ENCODE measurements at places on chromosomes 2 and 18. TPM values are rescaled to one million over a fixed set of nuclear protein-coding genes. Genes with fewer than 3 reads are reported as not detected.
A peak's percentile ranks its signal among the peaks of the same experiment; 100 is the strongest.

DNA sequence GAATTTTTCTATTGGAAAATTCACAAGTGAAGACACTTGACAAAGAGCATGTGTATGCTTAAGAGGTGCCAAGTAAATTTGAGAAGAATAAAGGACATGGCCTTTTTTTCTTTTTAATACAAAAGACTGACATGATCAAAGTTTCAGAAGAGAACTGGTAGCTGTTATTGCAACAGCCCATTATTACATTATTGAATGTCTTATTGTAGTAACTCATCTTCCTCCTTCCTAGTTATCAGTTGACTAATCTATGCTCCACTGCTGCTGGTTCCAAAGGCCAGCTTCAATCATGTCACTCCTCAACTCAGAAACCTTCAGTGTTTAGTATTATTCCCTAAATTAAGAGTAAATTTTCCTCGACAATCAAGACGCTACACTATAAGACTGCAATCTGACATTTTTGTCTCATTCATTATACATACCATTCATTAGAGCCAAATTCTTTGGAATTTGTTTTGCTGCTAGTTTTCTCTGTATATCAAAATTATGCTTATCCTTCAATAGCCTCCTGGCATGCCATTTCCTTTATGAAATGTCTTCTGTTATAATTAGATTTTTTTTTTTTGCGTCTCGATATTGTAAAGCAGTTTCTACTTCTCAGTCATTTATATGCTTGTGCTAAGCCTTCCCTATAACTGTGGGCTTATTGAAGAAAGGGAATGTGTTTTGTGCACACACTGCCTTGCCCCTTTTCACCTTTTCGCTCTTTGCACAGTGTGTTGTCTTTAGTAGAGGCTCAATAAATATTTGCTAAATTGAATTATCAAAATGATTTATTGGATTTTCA, 27.9 kb downstream of the ITGA4 start:
- DNase-seq, result no peak
- no peak overlapping the region for H3K4me3 ChIP-seq
- peaks cover 90% of the 10 kb centered on the region for H3K36me3 ChIP-seq
- H3K27me3 ChIP-seq, result no peaks in the 10 kb centered on the region
- no peaks in the 10 kb centered on the region for H3K4me1 ChIP-seq

DNA sequence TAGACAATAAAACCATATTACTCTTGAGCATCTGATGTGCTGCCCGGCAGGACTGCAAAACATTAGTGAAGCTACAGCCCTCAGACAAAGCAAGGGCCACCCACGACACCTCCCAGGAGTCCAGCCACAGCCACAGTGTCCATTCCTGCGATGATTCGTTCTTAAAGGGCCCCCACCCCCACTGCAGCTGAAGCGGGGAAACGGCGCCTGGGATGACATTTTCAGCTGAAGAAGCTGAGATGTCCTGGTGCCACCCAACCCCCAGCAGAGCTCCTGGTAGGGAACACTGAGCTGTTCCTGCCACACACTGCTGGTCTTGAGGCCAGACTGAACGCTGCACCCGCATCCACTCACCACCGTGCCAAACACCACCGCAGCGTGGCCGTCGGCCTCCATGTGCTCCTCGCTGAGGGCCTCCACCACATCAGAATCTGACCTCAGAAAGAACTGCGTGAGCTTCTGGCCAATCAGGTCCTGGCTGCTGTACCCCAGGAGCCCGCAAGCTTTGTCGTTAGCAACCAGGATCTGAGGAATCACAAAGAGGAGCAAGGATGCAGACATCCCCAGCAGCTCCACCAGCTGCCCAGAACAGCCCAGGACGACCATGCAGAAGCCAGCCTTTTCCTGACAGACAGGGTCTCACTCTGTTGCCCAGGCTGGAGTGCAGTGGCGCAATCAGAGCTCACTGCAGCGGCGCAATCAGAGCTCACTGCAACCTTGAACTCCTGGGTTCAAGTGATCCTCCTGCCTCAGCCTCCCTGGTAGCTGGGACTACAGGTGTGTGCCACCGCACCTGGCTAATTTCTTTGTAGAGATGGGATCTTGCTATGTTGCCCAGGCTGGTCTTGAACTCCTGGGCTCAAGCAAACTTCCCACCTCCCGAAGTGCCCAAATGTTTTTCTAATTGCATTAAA, 9.5 kb downstream of the PASK start:
- no peaks in the 10 kb centered on the region for H3K27me3 ChIP-seq
- H3K27ac ChIP-seq, result no peak overlapping the region
- peaks cover 8% of the 10 kb centered on the region for H3K4me1 ChIP-seq
- DNase-seq, result no peak
- no peak overlapping the region for H3K4me3 ChIP-seq

DNA sequence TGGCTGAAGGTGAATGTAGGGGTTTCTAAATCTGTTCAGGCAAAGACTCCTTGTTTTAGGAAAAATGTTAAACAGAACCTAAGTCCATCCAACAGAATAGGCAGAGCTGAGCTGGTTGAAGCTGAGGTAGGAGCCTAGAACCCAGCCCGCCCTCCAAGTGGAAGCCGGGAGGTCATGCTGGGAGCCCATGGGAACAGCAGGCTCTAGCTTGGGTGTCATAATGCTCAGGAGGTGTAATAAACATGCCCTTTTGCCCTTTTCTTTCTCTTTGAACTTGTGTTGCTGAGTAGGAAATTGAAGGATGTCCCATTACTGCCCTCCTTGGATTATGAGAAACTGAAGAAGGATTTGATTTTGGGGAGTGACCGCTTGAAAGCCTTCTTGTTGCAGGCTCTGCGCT, 60.3 kb downstream of the ARMC9 start:
- DNase-seq, result no peak
- no peaks in the 10 kb centered on the region for H3K4me1 ChIP-seq
- no peak overlapping the region for H3K4me3 ChIP-seq

GRCh38 chr2:235447210-235447609, 46.6 kb upstream of the AGAP1 start:
- H3K27ac ChIP-seq, result no peak overlapping the region
- H3K4me1 ChIP-seq, result no peaks in the 10 kb centered on the region
- no peak for DNase-seq
- no peaks in the 10 kb centered on the region for H3K36me3 ChIP-seq
- no peaks in the 10 kb centered on the region for H3K27me3 ChIP-seq
- H3K4me3 ChIP-seq, result no peak overlapping the region

DNA sequence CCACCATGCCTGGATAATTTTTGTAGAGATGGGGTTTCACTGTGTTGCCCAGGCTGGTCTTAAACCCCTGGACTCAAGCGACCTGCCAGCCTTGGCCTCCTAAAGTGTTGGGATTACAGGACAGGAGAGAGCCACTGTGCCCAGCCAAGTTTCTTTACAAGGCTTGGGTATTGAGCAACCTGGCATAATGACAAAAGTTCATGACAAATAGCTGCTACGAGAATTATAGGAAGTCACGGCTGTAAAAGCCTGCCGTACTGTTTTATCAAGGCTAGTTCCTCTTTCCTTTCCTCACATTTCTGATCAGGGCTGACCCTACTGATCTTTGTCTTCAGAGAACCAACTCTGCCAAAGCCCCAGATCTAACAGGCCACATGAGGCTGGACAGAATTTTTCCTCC, 490.4 kb upstream of the SPRED2 start:
- no peaks in the 10 kb centered on the region for H3K36me3 ChIP-seq
- H3K27ac ChIP-seq, result no peak overlapping the region
- no peak for DNase-seq

- DNase-seq, result no peak
- H3K4me3 ChIP-seq, result no peak overlapping the region
- H3K27me3 ChIP-seq, result no peaks in the 10 kb centered on the region
These were observed 72.5 kb downstream of the ACOXL start for GRCh38 chr2:110804915-110805314.

DNA sequence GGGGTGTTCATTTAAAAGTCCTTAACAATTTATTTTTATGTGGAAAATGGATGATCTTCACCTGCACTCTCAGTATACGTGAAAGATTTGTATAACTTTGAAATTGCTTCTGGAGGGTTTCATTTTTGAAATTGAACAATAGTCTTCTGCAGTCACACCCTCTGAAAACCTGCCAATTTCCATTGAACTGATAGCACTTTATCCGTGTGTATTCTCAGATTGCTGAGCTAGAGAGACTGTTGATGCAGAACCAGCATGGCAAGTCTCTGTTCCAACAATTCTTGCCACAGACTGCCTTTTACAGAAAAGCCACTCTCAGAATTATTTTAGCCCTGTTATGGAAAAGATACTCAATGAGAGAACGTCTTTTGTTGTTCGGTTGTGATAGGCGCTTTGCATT, 6.6 kb upstream of the GULP1 start:
- no peak for DNase-seq
- no peaks in the 10 kb centered on the region for H3K27me3 ChIP-seq
- H3K4me3 ChIP-seq, result no peak overlapping the region
- no peak overlapping the region for H3K27ac ChIP-seq
- no peaks in the 10 kb centered on the region for H3K36me3 ChIP-seq

DNA sequence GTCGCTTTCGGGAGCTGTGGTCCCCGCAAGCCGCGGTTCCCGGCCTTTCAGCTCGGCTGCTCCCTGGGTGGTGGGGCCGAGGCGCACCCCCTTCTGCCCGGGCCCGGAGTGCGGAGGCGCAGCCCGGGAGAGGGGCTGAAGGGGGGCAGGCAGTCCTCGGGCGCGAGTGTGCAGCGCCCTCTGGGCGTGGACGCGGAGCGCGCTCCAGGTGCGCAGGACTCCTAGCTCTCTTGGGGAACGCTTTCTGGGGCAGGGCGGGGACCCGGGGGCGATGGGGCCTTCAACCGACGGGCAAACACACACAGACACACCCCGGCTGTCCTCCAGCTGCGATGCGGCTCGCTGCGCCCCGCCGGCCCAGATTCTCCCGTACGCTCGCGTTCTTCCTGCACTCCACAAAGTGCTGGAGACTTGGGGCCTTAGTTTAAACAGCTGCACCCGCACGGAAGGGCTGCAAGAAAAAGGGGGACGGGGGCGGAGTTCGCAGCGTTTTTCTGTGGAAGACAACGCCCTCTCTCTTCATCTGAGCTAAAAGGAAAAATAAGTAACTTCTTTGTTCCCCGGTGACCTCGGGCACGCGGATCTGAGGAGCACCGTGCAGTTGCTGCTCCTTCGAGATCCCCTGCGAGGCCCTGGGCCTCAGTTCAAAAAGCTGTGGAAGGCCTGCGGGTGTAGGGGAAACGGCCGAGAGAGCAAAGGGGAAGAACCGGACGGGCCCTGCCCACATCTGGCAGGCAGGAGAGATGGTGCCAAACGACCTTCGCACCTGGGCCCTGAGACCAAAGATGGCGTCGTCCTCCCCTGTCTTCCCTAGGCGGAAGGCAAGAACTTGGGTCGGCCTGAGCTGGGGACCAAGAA, 593 bp upstream of the SDC1 start:
- peak; percentile 79 for DNase-seq
- H3K36me3 ChIP-seq, result no peaks in the 10 kb centered on the region
- H3K4me3 ChIP-seq, result peak overlapping the region; percentile 51
- H3K27me3 ChIP-seq, result peaks cover 48% of the 10 kb centered on the region

GRCh38 chr2:80256782-80257167, 47.8 kb downstream of the LRRTM1 start:
- H3K4me3 ChIP-seq, result no peak overlapping the region
- no peaks in the 10 kb centered on the region for H3K27me3 ChIP-seq
- H3K27ac ChIP-seq, result no peak overlapping the region
- H3K4me1 ChIP-seq, result no peaks in the 10 kb centered on the region

DNA sequence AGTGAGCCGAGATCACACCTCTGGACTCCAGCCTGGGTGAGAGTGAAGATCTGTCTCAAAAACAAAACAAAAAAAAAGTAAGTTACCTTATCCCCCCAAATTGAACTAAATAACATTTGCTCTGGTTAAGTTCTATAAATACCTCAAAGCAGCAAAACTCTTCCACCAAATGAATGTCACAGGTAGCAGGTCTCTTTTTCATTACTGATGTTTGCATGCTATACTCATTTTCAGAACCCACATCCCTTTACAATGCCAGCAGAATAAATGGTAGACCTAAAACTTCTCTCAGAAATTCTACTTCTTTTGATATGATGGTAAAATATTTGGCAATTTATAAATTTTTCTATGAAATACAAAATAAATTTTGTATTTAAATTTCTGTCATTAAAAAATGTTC, 22.3 kb downstream of the INO80D start:
- no peaks in the 10 kb centered on the region for H3K27me3 ChIP-seq
- H3K27ac ChIP-seq, result no peak overlapping the region
- no peak overlapping the region for H3K4me3 ChIP-seq

GRCh38 chr2:9543557-9543956, 12.1 kb downstream of the ADAM17 start:
- no peak overlapping the region for H3K4me3 ChIP-seq
- H3K4me1 ChIP-seq, result peaks cover 10% of the 10 kb centered on the region
- no peak for DNase-seq
- peaks cover 5% of the 10 kb centered on the region for H3K36me3 ChIP-seq

DNA sequence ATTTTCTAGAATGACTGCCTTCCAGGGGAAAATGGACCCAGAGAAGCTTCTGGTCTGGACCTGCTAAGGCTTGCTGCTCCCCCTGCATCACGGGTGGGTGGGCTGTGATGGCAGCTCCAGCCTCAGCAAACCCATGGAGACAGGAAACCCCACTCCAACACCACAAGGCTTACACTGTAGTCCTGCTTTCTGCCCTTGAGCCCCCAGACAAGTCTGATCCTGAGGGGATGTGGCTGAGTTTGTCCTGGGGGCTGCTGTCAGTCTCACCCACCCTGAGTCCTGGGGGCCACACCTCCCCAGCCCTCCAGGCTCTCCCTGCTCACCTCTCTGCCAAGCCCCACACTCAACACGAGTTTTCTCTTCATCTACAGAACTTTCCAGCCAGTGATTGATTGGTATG, 279.4 kb downstream of the EIPR1 start:
- H3K36me3 ChIP-seq, result no peaks in the 10 kb centered on the region
- peaks cover 49% of the 10 kb centered on the region for H3K27me3 ChIP-seq
- no peaks in the 10 kb centered on the region for H3K4me1 ChIP-seq
- DNase-seq, result no peak
- H3K27ac ChIP-seq, result no peak overlapping the region

- no peak for DNase-seq
- H3K27ac ChIP-seq, result no peak overlapping the region
- peaks cover 2% of the 10 kb centered on the region for H3K4me1 ChIP-seq
- no peaks in the 10 kb centered on the region for H3K27me3 ChIP-seq
These were observed 31.2 kb upstream of the GALM start for GRCh38 chr2:38634684-38635083.

GRCh38 chr18:79631096-79631507, 48.5 kb upstream of the CTDP1 start:
- no peaks in the 10 kb centered on the region for H3K36me3 ChIP-seq
- peaks cover 2% of the 10 kb centered on the region for H3K27me3 ChIP-seq
- no peak for DNase-seq
- H3K4me3 ChIP-seq, result no peak overlapping the region
- H3K27ac ChIP-seq, result no peak overlapping the region
- H3K4me1 ChIP-seq, result no peaks in the 10 kb centered on the region

DNA sequence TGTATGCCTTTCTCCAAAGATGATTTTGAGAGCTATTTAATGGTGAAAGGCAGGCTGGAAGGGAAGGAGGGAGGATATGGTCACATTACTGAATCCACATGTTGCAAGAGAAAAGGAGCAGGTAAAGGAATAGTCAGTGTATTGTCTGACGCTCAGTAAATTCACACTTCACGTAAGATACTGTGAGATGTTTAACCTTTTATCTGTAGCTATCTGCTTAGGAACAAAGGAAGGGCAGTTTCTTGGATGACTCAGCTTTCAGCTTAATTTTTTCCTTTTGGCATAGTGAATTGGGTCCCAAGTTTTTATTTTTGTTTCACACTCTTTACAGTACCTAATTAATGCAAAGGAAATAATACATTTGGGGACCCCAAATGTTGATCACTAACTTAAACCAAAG, 96.2 kb downstream of the PMS1 start:
- H3K36me3 ChIP-seq, result peaks cover 1% of the 10 kb centered on the region
- H3K27me3 ChIP-seq, result no peaks in the 10 kb centered on the region
- no peak overlapping the region for H3K27ac ChIP-seq
- H3K4me3 ChIP-seq, result no peak overlapping the region

CDH20 gene
- total RNA-seq, result 0.09 TPM

FZD7 gene
- 2.0 TPM for total RNA-seq

DIS3L2 gene
- 21.6 TPM for total RNA-seq

AKAIN1 gene
- total RNA-seq, result 0.14 TPM

EMX1 gene
- 0.38 TPM for total RNA-seq

DES gene
- total RNA-seq, result 3.4 TPM
